ENCODE measurements at places on chromosomes 4 and X. TPM values are rescaled to one million over a fixed set of nuclear protein-coding genes. Genes with fewer than 3 reads are reported as not detected.

Gene RASGEF1B
- 0.44 TPM for total RNA-seq

Gene TMEM129
- 19.6 TPM for total RNA-seq

Gene REPS2
- total RNA-seq, result 1.1 TPM

Gene MAGEA12
- not detected for total RNA-seq

Gene CCSER1
- 1.1 TPM for total RNA-seq

Gene KDR
- 260 TPM for total RNA-seq

Gene DDX53
- not detected for total RNA-seq

Gene LRAT
- total RNA-seq, result not detected

Gene MAP3K15
- 0.06 TPM for total RNA-seq

Gene FAM9C
- not detected for total RNA-seq

Gene PABPC5
- total RNA-seq, result 0.49 TPM

Gene MAGEA8
- not detected for total RNA-seq

Gene SHISA3
- 5.0 TPM for total RNA-seq

Gene STARD8
- 9.9 TPM for total RNA-seq

Gene ARHGEF9
- 6.2 TPM for total RNA-seq

Gene PDZD4
- total RNA-seq, result not detected

Gene RBM47
- not detected for total RNA-seq

Gene LGI2
- 0.06 TPM for total RNA-seq

Gene TCP11X2
- total RNA-seq, result not detected

Gene BGN
- total RNA-seq, result 4.4 TPM

Gene DMRTC1B
- total RNA-seq, result not detected

Gene VCX
- not detected for total RNA-seq

Gene HTN3
- total RNA-seq, result not detected

Gene TMEM164
- 22.9 TPM for total RNA-seq

Gene AREG
- 0.32 TPM for total RNA-seq

Gene ZNF157
- total RNA-seq, result not detected

Gene KLHL13
- total RNA-seq, result 0.82 TPM

Gene XIAP
- total RNA-seq, result 25.1 TPM

Gene RADX
- total RNA-seq, result 0.65 TPM

Gene SPANXN4
- not detected for total RNA-seq

Gene TMEM131L
- total RNA-seq, result 24.4 TPM

Gene EDA
- total RNA-seq, result 0.94 TPM

Gene FDCSP
- total RNA-seq, result not detected

Gene TRAPPC11
- total RNA-seq, result 41.5 TPM

Gene USP26
- total RNA-seq, result not detected

Gene ANXA3
- 168 TPM for total RNA-seq

Gene LRPAP1
- 22.8 TPM for total RNA-seq

Gene FAT4
- total RNA-seq, result 31.2 TPM

Gene RHOXF2
- not detected for total RNA-seq

Gene USP51
- 0.49 TPM for total RNA-seq

Gene VEGFC
- 4.5 TPM for total RNA-seq

Gene SMS
- total RNA-seq, result 111 TPM

Gene CFAP99
- 0.16 TPM for total RNA-seq

Gene AWAT2
- not detected for total RNA-seq

Gene PCYT1B
- total RNA-seq, result not detected

Gene MAGEA10
- not detected for total RNA-seq

Gene GABRA4
- not detected for total RNA-seq

Gene TIGD2
- 2.6 TPM for total RNA-seq

Gene PAK3
- 3.9 TPM for total RNA-seq

Gene PCGF3
- total RNA-seq, result 32.2 TPM

Gene MAGT1
- 244 TPM for total RNA-seq

Gene TRIM61
- total RNA-seq, result not detected

Gene MSN
- total RNA-seq, result 244 TPM

Gene SCML2
- total RNA-seq, result 2.5 TPM

Gene TRIM75
- total RNA-seq, result not detected

Gene TEX13B
- not detected for total RNA-seq

Gene CHIC1
- 11.1 TPM for total RNA-seq

Gene MAGEC2
- total RNA-seq, result not detected

Measured in bladder microvascular endothelial cell (primary cell).